ENCODE measurements at places on chromosomes 5 and 9. TPM values are rescaled to one million over a fixed set of nuclear protein-coding genes. Genes with fewer than 3 reads are reported as not detected.

Gene IFNA13
- total RNA-seq: not detected

Gene RNF14
- total RNA-seq: 80.3 TPM

Gene CDH9
- 0.16 TPM for total RNA-seq

Gene SGCD
- 11.7 TPM for total RNA-seq

Gene PCDHA12
- total RNA-seq: 0.09 TPM

Gene PTAR1
- 34.0 TPM for total RNA-seq

Gene C1QTNF2
- 2.0 TPM for total RNA-seq

Gene MRPL36
- total RNA-seq: 3.8 TPM

Gene MCIDAS
- total RNA-seq: not detected

Gene TXNDC8
- not detected for total RNA-seq

Gene GNA14
- total RNA-seq: 6.1 TPM

Gene BNIP1
- 20.9 TPM for total RNA-seq

Gene TNPO1
- 1,825 TPM for total RNA-seq

Gene GDNF
- 0.54 TPM for total RNA-seq

Gene UGT3A1
- total RNA-seq: not detected

Gene SLC22A5
- 6.5 TPM for total RNA-seq

Gene DCTN3
- total RNA-seq: 36.9 TPM

Gene VAV2
- total RNA-seq: 10.9 TPM

Gene MCC
- total RNA-seq: 62.4 TPM

Gene AMBP
- 0.27 TPM for total RNA-seq

Gene PCDHAC1
- total RNA-seq: 0.16 TPM

Gene UNC5A
- total RNA-seq: not detected

Gene BTNL8
- not detected for total RNA-seq

Gene GSN
- 253 TPM for total RNA-seq

Gene PCDHGA7
- total RNA-seq: 8.4 TPM

Gene KYAT1
- total RNA-seq: 5.3 TPM

Gene FRRS1L
- 0.18 TPM for total RNA-seq

Gene PCDHB8
- total RNA-seq: 0.27 TPM

Gene MRPL50
- total RNA-seq: 8.0 TPM

Gene CMBL
- total RNA-seq: 12.3 TPM

Gene ALG2
- 59.3 TPM for total RNA-seq

Gene PITX1
- total RNA-seq: 1.5 TPM

Gene FABP6
- total RNA-seq: not detected

Gene MIGA2
- 35.5 TPM for total RNA-seq

Gene PIP5K1B
- total RNA-seq: not detected

Gene PCDHB14
- total RNA-seq: 0.45 TPM

Gene ITGA2
- 171 TPM for total RNA-seq
